Pulmonary artery endothelial cell (primary cell): ENCODE measurements at places on chromosomes 5 and 9.

- DNase-seq, result no peak
Observed at GRCh38 chr5:141412854-141413539, at the start of gene PCDHGA10. Gene PCDHGA10 (plus strand): TSS chr5:141412987. CDS start chr5:141413176, 189 bp downstream.

DNA sequence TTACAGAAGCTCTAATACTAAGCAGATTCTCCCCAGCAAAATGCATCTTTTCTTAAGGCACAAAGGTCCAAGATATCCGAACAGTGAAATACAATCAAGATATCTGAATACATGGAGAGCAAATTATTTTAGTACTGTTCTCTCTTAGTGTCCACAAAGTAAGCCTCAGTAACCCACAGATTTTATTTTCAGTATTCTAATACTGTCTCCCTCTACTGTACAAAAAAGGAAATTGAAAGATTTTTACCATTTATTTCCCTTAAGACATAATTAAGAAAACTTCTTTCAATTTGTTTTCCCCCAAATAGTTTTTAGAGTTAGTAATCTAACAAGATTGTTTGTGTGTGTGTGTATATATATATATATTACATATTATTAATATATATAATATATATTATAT, 24.7 kb upstream of the NOL6 start:
- no peak for DNase-seq

DNA sequence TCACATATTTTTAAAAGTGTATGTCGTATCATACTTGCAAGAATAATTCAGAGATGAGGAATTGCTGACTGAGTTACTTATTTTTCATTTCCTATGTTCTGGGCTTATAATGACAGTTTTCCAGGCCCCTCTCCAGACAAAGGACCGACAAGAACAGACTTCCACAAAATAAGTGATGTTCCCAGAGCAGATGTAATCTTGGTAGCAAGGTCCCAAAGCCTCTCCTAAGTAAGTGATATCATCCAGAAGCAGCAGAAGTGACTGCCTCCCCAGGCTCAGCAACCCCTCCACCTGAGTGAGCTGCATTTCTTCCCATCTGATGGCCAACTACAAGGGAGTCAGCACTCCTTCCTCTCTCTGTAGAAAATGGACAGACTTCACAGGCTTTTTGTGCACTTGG, 57.1 kb downstream of the SEMA6A start:
- no peak for DNase-seq

DNA sequence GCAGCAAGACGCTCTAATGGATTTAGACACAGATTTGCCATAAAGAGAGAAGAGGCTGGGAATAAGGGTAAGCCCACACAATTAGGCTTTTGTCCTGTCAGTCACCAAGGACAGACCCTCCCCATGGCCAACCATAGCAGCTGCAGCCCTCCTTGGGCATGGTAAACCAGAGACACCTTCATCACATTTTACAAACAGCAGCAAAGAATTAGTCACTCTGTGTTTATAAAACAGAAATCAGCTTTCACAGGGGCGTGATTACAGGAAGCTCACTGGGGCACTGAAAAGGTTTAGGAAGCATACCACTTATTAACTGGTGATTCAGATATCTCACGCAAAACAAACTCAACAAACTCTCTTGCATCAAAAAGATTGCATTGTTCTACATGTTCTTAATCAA, 37.3 kb upstream of the ZNF622 start:
- DNase-seq, result no peak

GRCh38 chr9:118183576-118183975, 479.4 kb downstream of the TLR4 start:
- DNase-seq, result no peak

DNA sequence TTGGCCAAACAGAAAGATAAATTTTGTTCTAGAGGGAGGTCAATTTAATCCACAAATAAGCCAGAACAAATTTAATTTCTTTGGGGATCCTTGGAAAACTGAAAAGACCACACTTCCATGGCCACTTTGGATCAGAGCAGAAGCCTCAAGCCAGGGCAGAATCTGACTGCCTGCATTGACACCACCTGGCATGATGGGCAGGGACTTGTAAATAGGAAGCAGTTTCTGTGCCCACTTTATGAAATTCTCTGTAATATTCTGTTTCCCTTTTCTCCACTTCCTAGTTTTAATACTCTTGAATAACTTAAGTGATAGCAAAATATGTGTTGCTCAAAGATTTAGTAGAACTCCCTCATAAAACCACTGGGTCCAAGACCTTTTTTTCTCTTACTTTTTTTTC, 6.7 kb upstream of the TMEM252 start:
- DNase-seq, result no peak

GRCh38 chr5:67636091-67636490, 439.5 kb upstream of the CD180 start:
- no peak for DNase-seq

- no peak for DNase-seq
Observed at GRCh38 chr9:20749496-20750198, 65.6 kb downstream of the FOCAD start.

- peak; percentile 84 for DNase-seq
Observed at GRCh38 chr5:55994495-55994997, at the start of gene IL6ST. Gene IL6ST (minus strand): TSS chr5:55994963. CDS start chr5:55976278, 18,685 bp downstream.

- DNase-seq, result no peak
Observed at GRCh38 chr9:18441261-18441660, 32.7 kb upstream of the ADAMTSL1 start.

DNA sequence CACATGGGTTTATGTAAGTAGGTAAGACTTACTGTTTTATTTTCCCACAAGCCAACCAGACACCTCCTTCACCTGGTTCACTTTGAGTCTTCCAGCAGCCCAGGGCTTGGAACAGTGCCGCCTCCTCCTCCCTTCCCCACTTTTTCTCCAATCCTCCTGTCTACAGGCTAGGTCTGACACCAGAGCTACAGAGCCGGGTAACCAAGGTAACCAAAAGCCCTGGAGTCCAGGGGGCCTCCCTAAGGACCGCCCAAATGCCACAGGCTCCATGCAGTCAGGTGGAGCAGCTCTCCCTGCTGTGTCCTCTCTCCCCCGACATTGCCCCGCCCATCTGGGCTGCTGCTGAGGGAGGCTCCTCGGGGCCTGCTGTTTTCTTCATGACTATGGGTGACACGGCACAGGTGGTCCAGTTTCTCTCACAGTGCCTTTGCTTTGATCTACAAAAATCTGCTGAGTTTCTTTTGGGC, 138.0 kb upstream of the EFNA5 start:
- no peak for DNase-seq

- DNase-seq, result no peak
Observed at GRCh38 chr5:72107901-72108201, 576 bp downstream of the MAP1B start.

GRCh38 chr9:95923794-95924193, 48.3 kb downstream of the ERCC6L2 start:
- DNase-seq, result no peak

DNA sequence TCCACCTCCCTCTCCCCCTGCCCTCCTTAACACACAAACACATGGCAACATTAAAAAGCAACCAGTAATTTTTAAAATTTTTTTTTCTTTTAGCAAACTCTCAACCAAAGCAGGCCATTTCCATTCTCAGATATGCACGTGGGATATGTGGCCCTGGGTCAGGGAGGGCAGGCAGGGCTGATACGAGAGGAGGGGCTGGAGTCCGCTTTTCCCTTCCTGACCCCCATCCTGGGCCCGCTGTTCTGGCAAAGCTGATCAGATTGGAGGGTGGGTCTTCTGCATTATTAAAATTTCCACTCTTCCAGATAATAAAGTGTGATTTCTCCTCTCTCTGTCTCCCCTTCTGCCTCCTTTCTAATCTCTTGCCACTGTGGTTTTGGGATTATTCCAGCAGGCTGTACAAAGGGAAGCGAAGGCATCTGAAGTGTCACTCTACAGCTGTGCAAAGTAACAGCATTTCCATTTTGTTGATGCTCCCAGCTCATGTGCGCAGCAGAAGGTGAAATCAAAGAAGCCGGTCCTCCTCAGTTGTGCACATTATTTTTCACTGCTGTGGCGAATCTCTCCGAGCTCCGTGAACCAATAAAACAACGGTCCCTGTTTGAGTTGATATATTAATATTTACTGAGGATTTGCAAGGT, 12.0 kb downstream of the IRX1 start:
- no peak for DNase-seq

DNA sequence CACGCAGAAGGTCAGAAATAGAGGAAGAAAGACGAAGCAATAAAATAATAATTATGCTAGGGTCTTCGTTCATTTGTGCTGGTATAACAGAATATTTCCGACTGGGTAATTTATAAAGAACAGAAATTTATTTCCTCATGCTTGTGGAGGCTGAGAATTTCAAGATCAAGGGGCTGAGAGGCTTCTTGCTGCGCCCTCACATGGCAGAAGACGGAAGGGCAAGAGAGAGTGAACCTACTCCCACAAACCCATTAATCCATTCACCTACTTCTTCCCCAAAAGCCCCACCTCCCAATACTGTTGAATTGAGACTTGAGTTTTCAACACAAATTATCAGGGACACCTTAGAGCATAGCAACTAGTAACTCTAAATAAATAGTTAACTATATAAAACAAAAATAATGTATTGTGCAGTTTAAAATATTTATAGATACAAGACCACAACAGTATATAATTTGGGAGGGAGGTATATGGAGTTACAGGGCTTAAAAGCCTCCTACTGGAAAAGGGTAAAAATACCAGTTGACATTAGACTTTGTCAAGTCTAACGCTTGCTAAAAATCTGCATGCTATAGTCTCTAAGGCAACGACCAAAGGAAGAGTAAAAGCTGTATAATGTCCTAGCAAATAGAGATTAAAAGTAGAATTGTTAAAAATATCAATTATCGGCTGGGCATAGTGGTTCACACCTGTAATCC, 40.3 kb upstream of the NAA35 start:
- peak; percentile 3 for DNase-seq

GRCh38 chr9:116165912-116166311, 12.3 kb downstream of the PAPPA start:
- DNase-seq, result no peak

DNA sequence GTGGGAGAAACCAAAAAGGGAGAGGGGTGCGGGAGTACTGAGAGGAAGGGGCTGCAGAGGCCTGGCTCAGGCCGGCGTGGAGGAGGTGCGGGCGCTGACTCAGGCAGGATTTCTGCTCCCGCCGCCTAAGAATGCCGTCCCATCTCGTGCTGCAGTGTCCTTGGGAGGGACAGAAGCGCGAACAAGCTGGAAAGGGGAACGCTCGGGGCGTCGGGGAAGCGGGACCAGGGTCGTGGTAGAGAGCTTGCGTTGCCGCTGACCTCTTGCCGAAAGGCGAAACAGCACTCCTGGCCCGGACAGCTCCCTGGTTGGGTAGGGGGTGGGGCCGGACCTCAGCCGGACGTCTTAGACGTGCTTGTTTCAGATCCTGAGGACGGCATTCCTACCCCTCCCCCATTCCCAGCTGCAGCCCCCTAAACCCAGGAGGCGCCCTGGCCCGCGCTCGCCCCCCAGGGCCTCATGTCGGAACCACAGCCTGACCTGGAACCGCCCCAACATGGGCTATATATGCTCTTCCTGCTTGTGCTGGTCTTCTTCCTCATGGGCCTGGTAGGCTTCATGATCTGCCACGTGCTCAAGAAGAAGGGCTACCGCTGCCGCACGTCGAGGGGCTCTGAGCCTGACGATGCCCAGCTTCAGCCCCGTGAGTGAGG, 1.1 kb downstream of the RELL2 start:
- no peak for DNase-seq

GRCh38 chr5:110817459-110817858, 78.7 kb downstream of the SLC25A46 start:
- peak; percentile 27 for DNase-seq

- no peak for DNase-seq
Observed at GRCh38 chr5:136979131-136979530, 520.0 kb downstream of the SPOCK1 start.

DNA sequence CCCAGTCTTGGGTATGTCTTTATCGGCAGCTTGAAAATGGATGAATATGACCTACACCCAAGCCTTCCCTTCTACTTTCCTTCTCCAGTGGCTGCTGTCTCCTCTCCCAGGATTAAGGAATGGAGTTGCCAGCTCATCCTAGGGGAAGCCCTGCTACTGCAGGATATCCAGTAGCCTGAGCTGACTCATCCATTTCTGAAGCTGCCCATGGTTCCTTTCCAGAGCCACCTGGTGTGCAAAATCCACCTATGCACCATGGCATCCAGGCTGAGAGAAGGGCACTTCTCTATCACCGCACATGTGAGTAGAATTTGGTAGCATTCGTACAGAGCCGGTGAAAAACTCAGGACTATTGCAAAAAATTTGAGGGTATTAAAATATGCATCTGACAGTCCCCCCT, 290.8 kb downstream of the YTHDC2 start:
- DNase-seq, result no peak

GRCh38 chr5:91345461-91345860, 37.7 kb downstream of the ARRDC3 start:
- no peak for DNase-seq

- peak; percentile 30 for DNase-seq
Observed at GRCh38 chr5:140926443-140927227, 536 bp downstream of the PCDHAC1 start.

- DNase-seq, result no peak
Observed at GRCh38 chr9:16514131-16514530, 356.3 kb downstream of the BNC2 start.

GRCh38 chr5:7762267-7762666, 88.7 kb downstream of the CFAP90 start:
- no peak for DNase-seq

DNA sequence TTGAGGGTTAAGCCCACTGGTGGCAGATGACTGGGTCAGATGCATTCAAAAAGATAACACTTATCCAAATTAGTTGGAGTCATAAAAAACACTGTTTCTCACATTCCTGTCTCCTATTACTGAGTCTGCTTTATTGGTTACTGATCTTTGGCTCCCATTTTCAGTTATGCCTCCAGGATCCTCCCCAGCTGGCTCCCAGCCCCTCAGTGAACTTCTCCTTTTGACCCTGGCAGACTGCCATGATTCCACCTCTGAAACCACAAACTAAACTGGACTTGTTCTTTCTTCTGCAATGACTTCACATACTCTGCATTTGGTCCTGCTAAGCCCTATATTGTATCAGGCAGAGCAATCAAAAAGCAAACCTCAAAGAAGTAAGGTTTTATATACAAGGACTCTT, 860.8 kb upstream of the DMAC1 start:
- DNase-seq, result no peak

DNA sequence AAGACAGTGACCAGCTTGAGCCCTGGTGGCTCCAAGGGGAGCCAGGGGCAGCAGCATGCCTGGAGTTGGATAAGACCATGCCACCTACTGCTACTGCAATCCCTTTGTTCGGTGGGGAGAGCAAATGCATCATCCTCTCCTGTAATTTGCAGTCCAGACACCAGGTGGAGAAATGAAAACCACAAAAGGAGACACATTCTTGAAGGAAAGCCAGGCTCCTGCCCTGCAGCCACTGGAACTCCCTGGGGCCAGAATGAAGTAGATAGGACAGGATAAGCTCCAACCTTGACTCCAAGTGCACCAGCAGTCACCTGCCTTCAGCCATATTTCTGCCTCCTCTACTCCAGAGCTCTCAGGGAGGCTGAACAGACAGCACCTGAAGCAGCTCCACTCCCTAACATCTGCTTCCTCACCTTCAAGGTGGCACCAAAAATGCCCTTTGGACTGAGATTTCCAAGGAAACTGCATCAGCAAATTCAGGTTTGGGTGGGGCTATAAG, 65.1 kb upstream of the IQGAP2 start:
- DNase-seq, result no peak
